ENCODE measurements at places on chromosomes 2 and 18.
A peak's percentile ranks its signal among the peaks of the same experiment; 100 is the strongest.

- no peak for DNase-seq
Measured at GRCh38 chr2:152867397-152867796, 149.0 kb downstream of the ARL6IP6 start.

DNA sequence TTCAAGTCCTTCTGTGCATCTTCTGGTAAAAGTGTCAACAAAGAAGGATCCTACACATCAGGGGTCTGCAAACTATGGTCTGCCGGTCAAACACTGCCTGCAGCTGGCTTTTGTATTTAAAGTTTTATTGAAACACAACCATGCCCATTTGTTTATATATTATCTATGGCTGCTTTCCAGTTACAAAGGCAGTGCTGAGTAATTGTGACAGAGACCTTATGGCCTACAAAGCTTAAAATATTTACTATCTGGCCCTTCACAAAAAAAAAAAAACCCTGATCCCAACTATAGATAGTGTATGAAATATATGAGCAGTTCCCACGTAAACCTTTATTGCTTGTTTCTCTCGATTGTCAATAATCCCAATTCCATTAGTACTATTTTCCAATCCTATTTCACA, 101.4 kb downstream of the RBMS1 start:
- no peak for DNase-seq

DNA sequence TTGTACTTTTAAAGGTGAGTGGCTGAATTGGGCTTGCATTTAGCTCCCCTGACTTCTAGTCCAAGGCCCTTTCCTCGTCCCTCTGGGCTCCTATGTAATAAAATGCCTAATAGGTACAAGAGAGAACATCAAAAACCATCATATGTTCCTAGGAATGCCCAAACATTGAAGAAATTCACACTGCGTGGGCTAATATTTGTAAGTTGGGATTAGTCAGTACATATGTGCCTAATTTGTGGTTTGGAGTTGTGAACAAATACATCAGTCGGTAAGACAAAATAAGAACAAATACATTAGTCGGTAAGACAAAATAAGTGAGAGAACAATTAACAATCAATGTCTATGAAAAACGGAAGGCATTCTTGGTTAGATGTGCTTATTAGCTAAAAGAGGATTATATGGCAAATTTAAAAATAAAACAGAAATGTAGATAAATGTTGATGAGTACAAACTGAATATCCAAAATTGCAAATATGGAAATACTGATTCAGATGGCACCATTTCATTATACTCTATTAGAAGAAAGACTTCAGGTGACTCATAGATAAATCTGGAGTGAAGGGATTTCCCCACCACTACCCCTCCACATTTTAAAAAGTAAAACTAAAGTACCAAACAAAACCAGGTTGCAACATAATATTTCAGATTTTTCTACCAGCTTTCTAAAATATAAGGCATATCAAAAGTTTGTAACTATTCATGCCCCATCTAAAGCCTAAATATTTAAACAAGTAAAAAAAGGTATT, 325.4 kb downstream of the ZEB2 start:
- no peak for DNase-seq

DNA sequence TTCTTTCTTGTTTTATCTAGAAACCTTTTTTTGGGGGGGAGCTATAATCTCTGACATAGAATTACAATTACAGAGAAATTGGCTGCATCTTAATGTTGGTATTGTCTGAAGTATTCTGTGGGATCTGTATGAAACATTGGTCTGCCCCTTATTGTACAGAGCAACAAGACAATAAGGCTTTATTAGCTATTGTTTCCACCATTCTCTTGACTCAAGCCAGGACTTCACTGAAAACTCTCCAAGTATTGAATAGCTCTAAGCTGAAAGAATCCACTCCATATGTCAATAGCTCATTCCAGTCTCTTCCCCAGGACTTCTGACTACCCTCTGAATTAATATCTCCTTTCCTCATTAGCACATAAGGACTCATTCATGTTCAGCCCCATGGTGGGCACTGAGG, 77.8 kb downstream of the RHBDD1 start:
- no peak for DNase-seq

GRCh38 chr18:5142859-5143258, 54.2 kb downstream of the AKAIN1 start:
- no peak for DNase-seq

DNA sequence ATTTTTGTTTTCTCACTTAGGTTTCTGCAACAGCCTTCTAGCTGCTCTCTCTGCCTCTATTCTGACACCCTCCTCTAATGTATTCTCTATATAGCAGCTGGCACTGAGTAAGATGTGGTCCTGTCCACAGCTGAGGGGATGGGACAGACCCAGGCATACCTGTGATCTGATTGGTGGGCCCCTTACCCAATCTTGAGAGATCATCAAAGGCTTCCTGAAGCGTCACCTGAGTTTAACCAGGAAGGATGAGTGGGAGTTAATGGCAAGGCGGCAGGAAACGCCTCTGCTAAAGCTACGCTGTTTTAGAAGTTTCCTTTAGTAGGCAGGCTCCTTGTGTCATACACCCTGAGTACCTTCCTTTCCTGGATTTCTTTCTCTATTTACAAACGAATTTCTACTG, 5.7 kb upstream of the TET3 start:
- DNase-seq = peak; percentile 47

DNA sequence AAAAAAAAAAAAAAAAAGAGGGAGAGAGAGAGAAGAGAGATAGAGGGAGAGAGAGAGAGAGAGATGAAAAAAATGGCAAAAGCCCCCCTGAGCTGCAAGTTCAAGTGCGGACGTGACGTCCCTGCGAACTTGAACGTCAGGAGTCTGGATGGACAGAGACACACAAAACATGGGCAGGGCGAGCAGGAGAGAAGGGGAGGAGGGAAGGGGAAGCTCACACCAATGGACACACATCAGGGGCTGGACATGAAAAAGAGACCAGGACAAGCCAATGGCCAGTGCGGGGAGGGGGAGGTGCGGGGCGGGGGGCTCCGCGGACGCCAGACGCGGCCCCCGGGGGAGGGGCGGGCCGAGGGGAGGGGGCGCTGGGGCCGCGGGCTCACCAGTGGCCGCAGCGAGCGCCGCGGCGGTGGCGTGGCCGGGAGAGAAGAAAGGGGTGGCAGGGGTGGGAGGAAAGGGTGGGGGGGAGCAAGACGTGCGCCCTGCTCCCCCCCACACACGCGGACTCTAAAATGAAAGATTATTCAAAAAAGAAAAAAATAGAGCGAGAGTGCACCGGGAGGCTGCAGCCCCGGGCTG, at the start of gene BCL11A:
TSS of gene BCL11A (minus strand) at position 160 of the 579 bp plus-strand sequence. CDS start 384 bp downstream, outside the sequence.
- DNase-seq = no peak

DNA sequence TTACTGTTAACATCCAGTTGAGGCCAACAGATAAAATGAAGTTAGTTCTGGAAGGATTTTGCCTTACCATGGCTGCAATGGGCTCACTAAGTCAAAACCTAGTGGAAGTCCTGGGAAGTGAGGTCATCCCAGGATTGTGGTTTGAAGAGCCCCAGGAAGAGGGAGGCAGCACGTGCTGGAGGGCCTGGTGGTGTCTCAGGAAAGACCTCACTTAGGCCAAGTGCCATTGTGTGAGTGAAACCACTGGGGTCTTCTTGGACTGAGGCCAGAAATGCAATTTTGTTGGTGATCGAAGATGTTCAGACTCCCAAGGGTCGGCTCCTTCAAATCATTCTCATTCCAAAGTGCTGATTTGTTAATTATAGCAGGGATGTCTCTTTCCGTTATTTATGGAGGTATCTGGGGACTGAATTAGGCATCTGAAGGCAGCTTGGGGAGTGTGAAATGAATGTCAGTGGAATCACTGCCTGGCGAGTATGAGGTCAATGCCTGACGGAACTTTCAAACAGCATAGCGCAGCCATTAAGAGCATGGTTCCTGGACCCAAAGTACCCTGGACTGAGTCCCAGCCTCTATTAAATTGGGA, 60.0 kb downstream of the IL1R2 start:
- no peak for DNase-seq

- DNase-seq = no peak
Measured at GRCh38 chr2:69665152-69665551, 21.6 kb upstream of the AAK1 start.

GRCh38 chr2:16339206-16339605, 326.4 kb downstream of the CYRIA start:
- no peak for DNase-seq

GRCh38 chr2:230318190-230319121, 8.5 kb upstream of the SP140L start:
- no peak for DNase-seq

- no peak for DNase-seq
Measured at GRCh38 chr2:7878786-7879482, 802.9 kb upstream of the ID2 start.

DNA sequence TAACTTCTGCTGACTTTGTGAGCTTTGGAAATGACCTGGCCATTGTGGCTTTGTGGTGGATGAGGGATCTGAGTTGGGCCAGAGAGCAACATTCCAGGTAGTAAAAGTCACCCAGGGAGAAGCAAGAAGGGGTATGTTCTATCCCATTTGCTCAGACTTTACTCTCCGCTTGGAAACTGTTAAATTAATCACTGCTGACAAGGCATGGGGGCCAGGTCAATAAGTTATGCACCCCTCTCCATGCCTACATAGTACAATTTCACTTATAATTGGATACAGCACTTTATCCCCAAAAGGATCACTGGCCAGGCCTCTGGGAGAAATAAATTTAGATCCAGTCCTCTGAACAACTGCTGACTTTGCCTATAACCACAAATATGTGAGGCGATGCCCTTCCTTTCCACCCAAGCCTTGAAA, 92.1 kb downstream of the RPRM start:
- no peak for DNase-seq

- DNase-seq = no peak
Measured at GRCh38 chr18:57249179-57249578, 102.3 kb downstream of the BOD1L2 start.

GRCh38 chr2:240479111-240479501, 43.6 kb downstream of the GPC1 start:
- no peak for DNase-seq

Data from stimulated activated CD4-positive, alpha-beta T cell treated with anti-CD3 and anti-CD28 coated beads, Interleukin-4, amount 100 ng/mL, for 4 hours (primary cell).